ENCODE measurements at places on chromosomes 5 and 9.

DNA sequence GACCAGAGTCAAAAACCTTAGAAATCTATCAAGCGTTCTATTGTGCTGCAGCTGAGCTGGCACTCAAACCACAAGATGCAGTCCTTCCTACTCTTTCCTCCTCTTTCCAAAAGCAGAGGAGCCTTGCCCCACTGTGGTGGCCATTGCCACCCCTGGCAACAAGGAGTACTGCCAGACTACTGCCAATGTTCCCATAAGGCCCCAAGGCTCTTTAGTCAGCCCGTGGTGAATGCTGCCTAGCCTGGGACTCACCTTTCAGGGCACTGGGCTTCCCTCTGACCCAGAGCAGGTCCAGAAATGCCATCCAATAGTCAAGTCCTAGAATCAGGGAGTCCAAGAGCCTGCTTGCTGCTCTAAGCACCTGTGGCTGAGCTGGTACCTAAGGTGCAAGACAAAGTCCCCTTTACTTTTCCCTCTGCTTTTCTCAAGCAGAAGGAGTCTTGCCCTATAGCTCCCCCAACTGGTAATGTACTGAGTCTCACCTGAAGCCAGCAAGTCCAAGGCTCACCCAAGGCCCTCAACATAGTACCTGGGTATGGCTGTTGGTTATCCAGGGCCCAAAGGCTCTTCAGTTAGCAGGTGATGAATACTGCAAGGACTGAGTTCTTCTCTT, 219.4 kb downstream of the ATPSCKMT start:
- DNase-seq: no peak

- DNase-seq: no peak
These were observed 16.2 kb upstream of the TCOF1 start for GRCh38 chr5:150341331-150341730.

- DNase-seq: no peak
These were observed 19.2 kb downstream of the SLC22A4 start for GRCh38 chr5:132313366-132313765.

DNA sequence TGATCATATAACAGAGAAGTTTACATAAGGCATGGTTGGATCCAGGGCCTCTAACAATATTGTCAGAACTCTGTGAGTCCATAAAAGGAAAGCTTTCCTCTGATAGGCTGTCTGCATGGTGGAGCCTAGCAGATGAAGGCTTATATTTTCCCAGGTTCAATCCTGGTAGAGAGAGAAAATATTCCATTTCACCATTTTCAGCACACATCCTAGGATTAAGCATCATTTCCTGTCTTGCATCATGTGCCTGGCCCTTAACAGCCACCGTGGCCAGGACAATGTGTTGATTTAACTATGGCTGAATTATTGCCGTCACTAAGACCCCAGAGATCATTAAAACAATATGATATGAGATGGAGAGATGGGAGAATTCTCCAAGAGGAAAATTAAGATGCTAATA, 90.9 kb upstream of the GRIA1 start:
- no peak for DNase-seq

DNA sequence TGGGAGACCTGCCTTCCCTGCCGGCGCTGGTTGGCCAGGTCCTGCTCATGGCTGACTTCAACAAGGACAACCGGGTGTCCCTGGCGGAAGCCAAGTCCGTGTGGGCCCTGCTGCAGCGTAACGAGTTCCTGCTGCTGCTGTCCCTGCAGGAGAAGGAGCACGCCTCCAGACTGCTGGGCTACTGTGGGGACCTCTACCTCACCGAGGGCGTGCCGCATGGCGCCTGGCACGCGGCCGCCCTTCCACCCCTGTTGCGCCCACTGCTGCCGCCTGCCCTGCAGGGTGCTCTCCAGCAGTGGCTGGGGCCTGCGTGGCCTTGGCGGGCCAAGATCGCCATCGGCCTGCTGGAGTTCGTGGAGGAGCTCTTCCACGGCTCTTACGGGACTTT, 10.6 kb downstream of the DIPK1B start:
- no peak for DNase-seq

Measured in T-helper 22 cell (primary cell).